ENCODE measurements at places on chromosomes 4 and X.

DNA sequence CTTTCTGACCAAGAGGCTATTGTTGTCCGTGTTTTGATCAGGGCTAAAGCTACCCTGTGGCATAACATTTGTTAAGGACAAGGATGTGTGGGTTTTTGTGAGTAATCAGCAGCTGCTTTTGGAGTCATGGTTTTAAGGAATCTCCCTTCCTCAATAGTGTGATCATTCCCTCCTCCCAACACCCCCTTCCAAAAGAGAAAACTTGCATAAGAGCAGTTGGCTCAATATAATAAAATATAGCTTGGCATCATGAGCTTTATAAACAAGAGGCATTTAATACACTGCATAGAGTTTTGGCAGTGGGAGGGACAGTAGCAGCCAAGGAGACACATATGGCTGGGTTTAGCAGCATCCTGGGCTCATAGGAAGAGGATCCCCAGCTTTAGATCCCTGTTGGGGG lies 84.7 kb downstream of the NHS start:
- no peaks in the 10 kb centered on the region for H3K36me3 ChIP-seq
- no peaks in the 10 kb centered on the region for H3K4me1 ChIP-seq
- H3K27ac ChIP-seq = no peak overlapping the region
- H3K4me3 ChIP-seq = no peak overlapping the region
- no peak for DNase-seq

DNA sequence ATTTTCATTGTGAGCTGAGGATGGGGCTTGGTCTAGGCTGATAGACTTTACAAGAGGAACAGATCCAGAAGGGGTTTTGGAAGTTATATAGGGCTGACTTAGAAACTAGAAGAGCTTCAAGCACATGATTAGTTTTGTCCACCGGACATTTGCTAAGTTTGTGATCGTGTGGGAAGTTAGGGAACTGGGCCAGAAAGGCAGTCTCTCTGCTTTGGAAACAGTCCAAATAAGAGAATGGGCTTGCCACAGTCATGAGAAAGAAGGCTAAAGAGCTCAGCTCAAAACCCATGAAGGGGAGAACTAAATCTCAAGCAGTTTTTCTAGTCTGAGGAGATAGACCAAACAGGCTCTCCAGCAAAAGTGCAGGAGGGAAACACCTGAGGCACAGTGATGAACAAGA lies 67.8 kb downstream of the ZNF674 start:
- H3K4me3 ChIP-seq = no peak overlapping the region
- H3K27me3 ChIP-seq = no peaks in the 10 kb centered on the region
- no peaks in the 10 kb centered on the region for H3K36me3 ChIP-seq
- H3K4me1 ChIP-seq = no peaks in the 10 kb centered on the region

- no peak for DNase-seq
- no peak overlapping the region for H3K27ac ChIP-seq
- H3K36me3 ChIP-seq = no peaks in the 10 kb centered on the region
- no peaks in the 10 kb centered on the region for H3K4me1 ChIP-seq
- no peaks in the 10 kb centered on the region for H3K27me3 ChIP-seq
These were observed 158.7 kb downstream of the SPRY1 start for GRCh38 chr4:123555233-123555806.

DNA sequence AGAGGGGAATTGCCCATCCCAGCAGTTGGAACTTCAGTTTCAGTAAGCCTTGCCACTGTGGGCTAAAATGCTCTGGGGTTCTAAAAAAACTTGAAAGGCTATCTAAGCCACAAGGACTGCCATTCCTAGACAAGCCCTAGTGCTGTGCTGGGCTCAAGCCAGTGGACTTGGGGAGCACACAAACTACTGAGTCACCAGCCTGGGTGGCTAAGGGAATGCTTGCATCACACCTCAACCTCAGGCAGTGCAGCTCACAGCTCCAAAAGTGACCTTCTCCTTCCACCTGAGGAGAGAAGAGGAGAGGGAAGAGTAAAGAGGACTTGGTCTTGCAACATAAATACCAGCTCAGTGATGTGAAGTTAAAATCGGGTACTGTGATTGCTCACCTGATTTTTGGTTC lies 116.7 kb upstream of the GLRA2 start:
- no peaks in the 10 kb centered on the region for H3K27me3 ChIP-seq
- no peaks in the 10 kb centered on the region for H3K4me1 ChIP-seq
- H3K36me3 ChIP-seq = no peaks in the 10 kb centered on the region

DNA sequence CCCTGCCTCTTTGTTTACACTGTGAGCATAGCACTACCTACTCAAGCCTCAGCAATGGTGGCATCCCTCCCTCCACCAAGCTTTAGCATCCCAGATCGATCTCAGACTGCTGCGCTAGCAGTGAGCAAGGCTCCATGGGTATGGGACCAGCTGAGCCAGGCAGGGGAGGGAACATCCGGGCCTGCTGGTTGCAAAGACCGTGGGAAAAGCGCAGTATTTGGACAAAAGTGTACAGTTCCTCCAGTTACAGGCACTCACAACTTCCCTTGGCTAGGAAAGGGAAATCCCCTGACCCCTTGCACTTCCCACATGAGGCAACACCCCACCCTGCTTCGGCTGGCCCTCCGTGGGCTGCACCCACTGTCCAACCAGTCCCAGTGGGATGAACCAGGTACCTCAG lies 26.5 kb downstream of the EGF start:
- no peaks in the 10 kb centered on the region for H3K4me1 ChIP-seq
- no peaks in the 10 kb centered on the region for H3K27me3 ChIP-seq
- no peaks in the 10 kb centered on the region for H3K36me3 ChIP-seq

GRCh38 chr4:137425281-137425680 lies 107.0 kb downstream of the PCDH18 start:
- H3K36me3 ChIP-seq = no peaks in the 10 kb centered on the region
- no peak overlapping the region for H3K27ac ChIP-seq
- no peak for DNase-seq
- no peak overlapping the region for H3K4me3 ChIP-seq
- no peaks in the 10 kb centered on the region for H3K27me3 ChIP-seq

DNA sequence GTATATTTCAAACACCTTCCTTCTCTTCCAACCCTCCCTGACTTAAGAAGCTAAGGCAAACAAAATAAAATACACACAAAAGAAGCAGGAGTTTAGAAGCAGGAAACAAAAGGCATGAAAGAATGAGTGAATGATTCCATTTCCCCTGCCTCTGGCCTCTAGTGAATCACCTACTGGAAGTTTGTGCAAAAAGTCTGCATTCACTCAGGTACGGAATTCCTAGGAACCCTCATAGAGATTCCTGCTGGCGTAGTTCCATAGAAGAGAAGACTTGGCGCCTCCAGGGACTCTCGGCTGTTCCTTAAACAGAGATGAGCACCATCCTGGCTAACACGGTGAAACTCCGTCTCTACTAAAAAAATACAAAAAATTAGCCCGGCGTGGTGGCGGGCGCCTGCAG lies 125.9 kb upstream of the TBL1X start:
- no peaks in the 10 kb centered on the region for H3K36me3 ChIP-seq
- H3K27ac ChIP-seq = no peak overlapping the region
- H3K4me3 ChIP-seq = no peak overlapping the region

- no peaks in the 10 kb centered on the region for H3K36me3 ChIP-seq
- no peak overlapping the region for H3K27ac ChIP-seq
- no peak overlapping the region for H3K4me3 ChIP-seq
- H3K27me3 ChIP-seq = no peaks in the 10 kb centered on the region
- no peaks in the 10 kb centered on the region for H3K4me1 ChIP-seq
These were observed 377.0 kb downstream of the RPA4 start for GRCh38 chrX:97260679-97261078.

Data from T-cell (primary cell).